Right ventricle myocardium superior (tissue), 1 donor: ENCODE measurements at places on chromosomes 5 and 9.

DNA sequence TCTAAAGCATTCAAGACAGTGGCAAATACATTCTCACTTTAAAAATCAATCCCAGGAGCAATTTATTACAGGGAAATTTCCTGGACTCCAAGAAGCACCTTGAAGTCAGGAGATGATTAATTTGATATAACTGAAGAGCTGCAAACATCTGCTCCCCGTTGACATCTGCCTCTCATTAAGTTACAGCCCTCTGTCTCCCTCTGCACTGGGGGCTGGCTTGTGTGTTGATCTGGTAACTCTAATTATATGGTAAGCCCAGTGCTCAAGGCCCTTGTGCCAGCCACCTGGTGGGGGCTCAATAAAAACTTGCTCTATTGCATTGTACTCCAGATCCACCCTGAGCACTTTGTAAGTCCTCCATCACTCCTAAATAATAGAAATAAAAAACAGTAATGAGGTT, 131.1 kb upstream of the ZNF462 start:
- no peak for DNase-seq

DNA sequence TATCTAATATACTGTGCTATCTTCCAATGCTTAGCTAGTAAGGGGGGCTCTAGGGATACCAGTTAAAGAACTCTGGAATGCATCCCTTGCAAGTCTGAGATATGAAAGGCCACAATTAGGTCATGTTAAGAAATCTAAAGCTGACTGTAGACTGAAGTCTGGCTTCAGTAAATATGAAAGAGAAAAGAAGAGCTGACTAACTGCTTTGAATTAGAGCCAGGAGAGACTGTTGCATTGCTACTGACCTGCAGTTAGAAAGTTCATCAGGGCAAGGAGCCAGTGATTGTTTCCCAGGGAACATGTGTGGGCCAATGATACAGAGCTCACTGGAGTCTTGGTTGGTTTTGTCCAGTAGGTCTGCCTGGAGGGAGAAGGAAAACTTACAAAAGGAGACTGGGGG, 472.1 kb upstream of the TNC start:
- DNase-seq: no peak

- no peak for DNase-seq
Observed at GRCh38 chr9:18238254-18238653, 235.7 kb upstream of the ADAMTSL1 start.

- DNase-seq: no peak
Observed at GRCh38 chr9:95852059-95853032, 23.1 kb upstream of the ERCC6L2 start.
